Brain (organoid and tissue), 16 donors: ENCODE measurements at places on chromosomes 4 and X.
A peak's percentile ranks its signal among the peaks of the same experiment; 100 is the strongest.

- DNase-seq, result no peak
These were observed 114.4 kb downstream of the ZNF518B start for GRCh38 chr4:10342866-10343265.

DNA sequence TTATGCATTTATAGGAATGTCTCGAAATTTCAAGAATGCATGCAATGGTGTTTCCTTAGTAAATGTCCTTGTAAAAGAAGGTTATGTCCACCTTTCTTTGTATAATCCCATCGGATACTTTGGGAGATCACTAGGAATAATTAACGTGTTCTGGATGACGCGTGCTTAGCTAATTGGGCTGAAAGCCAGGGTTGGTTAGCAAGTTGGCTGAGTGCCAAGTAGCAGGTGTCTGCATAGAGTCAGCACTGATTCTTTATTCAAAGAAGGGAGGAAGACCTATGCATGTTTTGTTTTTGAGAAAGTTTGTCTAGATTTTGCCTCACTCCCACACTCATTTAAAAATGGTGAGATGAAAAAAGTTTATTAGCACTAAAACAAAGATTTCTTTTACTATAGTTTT lies 144.6 kb downstream of the SOX3 start:
- DNase-seq, result peak; percentile 68

- peak; percentile 78 for DNase-seq
These were observed 13.1 kb downstream of the NAT8L start for GRCh38 chr4:2071912-2072867.

DNA sequence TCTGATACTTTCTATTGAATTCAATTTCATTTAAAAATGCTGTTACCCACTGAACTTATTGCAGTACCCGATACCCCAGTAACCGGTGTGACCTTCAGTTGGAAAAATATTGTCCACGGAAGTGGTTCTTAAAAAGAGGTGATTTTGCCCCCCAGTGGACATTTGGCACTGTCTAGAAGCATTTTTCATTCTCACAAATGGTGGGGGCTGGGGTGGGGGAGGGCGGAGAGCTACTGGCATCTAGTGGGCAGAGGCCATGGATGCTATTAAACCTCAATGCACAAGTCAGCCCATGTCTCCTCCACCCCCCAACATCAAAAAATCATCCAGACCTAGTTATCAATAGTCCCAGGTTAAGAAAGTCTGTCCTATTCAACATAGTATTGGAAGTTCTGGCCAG lies 19.6 kb upstream of the CHM start:
- DNase-seq, result no peak

- no peak for DNase-seq
These were observed 25.8 kb upstream of the AMELX start for GRCh38 chrX:11267425-11267824.

DNA sequence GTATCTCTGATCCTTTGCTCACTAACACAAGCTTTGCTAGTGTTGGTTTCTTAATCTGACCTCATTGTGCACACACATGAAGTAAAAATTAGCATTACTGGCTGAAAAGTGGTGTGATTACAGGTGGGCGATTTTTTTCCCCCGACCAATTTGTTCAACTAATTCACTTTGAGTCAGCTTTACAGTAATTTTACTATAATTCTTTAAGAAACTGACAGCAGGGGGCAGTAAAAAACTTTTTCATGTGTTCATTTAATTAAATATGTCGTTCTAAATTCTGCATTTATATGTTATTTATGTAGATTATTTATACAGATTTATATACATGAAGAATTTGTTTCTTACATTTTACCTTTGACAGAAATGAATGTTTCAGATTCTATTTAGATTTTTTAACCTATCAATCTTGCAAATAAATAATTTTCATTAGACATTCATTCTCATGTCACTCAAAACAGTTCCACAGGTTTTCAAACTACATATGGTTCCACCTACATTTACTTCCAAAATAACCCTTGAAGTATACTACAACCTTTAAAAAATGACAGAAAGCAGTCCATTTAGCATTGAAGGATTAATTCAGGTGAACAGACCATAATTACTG lies 17.5 kb downstream of the PALLD start:
- peak; percentile 54 for DNase-seq

GRCh38 chr4:106816496-106816895 lies 219.6 kb downstream of the DKK2 start:
- DNase-seq, result no peak

GRCh38 chr4:171622729-171623128 lies 190.5 kb upstream of the GALNTL6 start:
- DNase-seq, result no peak

GRCh38 chr4:122548452-122548851 lies 72.4 kb downstream of the IL21 start:
- DNase-seq, result no peak

DNA sequence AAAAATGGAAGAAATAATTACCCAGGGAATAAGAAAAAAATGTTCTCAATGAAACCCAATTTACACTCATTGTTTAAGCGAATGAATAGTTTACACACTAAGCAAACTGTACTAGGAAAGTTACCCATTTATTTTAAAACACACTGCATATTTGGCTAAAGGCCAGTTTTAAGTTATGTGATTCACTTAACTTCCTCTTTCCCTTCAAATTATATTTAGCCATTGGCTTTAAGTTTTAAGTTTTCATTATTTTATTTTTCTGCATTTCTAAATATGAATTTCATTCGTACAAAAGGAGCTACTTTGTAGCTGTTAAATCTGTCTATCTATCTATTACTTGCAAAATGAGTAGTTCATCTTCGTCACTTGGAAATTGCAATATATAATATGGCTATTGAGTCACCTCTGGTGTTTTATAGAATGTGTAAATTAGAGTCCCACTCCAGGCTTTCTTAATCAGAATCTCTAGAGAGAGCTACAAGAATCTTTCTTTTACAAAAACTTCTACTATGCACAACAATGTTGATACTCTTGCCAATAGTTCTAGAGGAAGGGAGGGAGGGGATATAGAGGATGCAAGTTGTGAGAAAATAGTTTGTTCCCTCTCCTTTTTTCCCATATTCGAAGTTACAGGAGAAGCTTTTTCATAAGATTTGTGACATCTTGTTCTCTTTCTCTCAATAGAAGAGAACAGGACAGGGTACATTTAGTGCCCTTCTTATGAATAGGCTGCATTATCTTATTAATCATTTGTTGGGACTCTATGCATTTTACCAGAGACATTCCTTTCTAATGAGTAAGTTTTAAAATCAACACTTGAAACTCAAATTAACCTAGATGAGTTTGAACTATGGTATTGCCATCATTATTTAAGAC lies 41.8 kb downstream of the SULT1B1 start:
- DNase-seq, result no peak

DNA sequence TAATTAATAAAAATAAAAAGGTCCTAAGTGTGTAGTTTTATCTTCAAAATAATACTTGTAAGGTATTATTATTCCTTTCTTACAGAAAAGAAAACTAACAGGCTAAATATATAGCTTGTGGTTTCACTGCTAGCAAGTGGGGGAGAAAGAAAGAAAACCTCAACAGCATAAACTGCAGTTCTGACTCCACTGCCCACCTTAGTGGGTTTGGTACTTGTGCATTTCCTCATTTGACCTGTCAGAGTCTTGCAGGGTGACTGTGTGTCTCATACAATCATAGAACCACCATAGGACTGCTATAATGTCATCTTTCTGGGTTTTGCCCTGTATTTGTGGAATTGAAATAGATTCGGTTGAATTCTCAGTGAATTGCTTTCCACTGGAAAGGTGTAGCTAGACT lies 94.7 kb upstream of the PUDP start:
- no peak for DNase-seq

DNA sequence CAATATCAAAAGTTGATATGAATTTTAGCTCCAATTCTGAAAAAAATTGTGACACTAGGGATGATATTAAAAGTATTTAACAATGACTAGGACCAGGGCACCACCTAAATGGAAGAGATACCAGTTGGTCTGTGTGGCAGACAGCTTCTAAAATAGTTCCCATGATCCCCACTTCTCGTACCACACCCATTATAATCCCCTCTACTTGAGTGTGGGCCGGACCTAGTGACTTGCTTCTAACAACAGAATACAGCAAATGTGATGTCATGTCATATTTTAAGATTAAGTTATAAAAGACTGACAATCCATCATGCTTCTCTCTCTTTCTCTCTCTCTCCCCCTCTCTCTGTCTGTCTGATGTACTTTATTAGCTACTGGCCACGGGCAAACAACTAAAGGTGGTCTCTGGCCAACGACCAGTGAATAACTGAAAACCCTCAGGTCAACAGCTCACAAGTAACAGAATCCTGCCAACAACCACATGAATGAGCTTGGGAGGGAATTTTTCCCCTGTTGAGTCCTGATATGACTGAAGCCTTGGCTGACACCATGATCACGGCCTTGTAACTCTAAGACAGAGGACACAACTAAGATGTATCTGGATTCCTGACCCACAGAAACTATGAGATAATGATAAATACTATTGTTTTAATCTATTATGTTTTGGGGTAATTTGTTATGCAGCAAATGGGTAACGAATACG lies 34.4 kb downstream of the FAM13A start:
- DNase-seq, result no peak

DNA sequence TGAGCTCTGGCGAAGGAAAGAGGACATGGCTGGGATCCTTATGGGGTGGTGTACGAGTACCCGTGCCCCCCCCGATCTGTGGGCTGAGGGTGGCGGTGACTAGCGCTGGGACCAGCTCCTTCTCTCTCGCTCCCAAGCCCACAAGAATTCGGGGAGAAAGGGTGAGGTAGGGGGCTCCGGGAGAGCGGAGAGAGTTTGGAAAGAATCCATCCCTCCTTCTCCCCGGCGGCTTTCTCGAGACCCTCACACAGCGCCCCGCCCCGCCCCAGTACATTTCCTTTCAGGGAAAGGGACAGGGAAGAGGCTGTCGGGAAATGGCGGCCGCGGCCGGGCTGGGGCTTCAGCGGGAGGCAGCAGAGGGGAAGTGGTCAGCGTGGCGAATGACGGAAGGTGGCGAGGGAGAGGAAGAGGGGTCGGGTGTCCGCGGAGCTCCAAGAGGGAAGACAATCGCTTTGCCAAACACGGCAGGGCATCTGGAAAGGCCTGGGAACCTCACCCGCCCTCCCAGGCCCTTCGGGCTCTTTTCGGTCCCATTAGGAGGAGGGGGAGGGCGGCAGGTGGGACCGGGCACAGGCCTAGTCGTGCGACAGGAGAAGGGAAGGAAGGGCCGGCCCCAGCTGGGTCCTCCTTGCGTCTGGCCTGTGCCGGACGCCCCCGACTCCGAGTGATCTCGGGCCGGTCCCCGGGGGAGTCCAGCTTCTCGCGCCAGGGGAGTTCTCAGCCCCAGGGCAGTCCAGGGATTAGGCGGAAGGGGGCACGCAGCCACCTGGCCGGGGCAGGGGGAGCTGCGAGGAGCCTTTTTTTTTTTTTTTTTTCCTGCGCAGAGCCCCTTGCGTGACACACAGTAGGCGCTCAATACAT lies 10.2 kb downstream of the HNRNPH2 start:
- DNase-seq, result peak; percentile 79

- no peak for DNase-seq
These were observed 78.5 kb downstream of the PRDM5 start for GRCh38 chr4:120843849-120844527.

GRCh38 chrX:141279476-141279875 lies 37.2 kb upstream of the SPANXC start:
- DNase-seq, result peak; percentile 1

DNA sequence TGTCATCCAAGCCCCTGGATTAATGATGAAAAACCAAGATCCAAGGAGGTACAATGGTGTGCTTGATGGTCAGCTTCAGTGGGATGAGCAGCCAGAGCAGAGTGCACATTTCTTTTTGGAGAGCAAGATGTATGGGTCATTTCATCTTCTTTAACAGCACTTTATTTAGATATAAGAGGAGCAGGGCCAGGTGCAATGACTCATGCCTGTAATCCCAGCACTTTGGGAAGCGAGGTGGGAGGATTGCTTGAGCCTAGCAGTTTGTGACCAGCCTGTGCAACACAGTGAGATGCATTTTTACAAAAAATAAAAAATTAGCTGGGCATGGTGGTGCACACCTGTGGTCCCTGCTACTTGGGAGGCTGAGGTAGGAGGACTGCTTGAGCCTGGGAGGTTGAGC lies 45.3 kb upstream of the MAP3K15 start:
- no peak for DNase-seq

- peak; percentile 48 for DNase-seq
These were observed at the start of gene PABPC4L for GRCh38 chr4:134201216-134202161. Gene PABPC4L (minus strand): TSS chr4:134201789. CDS start chr4:134201019, 770 bp downstream.

DNA sequence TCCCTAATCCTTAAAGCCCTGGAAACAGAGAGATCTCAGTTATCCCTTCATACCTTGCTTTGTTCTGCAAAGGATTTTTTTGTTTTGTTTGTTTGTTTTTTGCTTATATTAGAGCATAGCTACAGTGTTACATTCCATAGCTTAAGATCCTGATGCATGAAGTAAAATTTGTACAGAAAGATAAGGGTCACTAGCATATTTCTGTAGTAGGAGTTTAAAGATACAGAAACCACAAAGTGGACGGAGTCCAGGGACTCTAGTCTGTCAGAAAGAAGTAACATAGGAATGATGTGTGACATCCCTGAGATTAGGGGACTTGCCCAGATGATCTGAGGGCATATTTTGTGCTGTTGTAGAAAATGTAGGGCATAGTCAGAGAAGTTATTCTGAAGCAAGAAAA lies 151.9 kb upstream of the PLAC1 start:
- no peak for DNase-seq

- DNase-seq, result peak; percentile 3
These were observed 107.8 kb upstream of the GPC4 start for GRCh38 chrX:133523081-133523487.
